ENCODE measurements at places on chromosomes 4 and X.

- DNase-seq: no peak
Observed at GRCh38 chr4:94068753-94069719, 138.6 kb upstream of the SMARCAD1 start.

DNA sequence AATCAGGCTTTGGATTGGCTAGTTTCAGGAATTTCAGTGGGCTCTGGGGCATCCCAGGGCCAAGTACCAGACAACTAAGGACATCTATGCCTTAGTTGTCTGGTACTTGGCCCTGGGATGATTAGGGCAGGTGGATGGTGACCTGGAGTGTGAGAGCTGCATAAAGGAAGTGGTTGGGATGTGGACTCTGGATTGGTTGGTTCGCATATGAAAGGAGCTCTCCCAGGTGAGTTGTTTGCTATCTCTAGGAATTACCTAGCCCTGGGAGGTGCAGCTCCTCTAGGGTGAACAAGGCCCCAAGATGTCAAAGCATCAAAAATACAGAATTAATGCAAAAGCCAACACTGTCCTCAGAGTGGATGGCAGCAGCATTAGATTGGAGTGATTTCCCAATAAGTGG is 109.6 kb downstream of the NHS start:
- no peak for DNase-seq

- DNase-seq: no peak
Observed at GRCh38 chr4:156158747-156159146, 205.1 kb upstream of the CTSO start.

GRCh38 chr4:82989575-82990429 is 20.8 kb downstream of the LIN54 start:
- DNase-seq: no peak

DNA sequence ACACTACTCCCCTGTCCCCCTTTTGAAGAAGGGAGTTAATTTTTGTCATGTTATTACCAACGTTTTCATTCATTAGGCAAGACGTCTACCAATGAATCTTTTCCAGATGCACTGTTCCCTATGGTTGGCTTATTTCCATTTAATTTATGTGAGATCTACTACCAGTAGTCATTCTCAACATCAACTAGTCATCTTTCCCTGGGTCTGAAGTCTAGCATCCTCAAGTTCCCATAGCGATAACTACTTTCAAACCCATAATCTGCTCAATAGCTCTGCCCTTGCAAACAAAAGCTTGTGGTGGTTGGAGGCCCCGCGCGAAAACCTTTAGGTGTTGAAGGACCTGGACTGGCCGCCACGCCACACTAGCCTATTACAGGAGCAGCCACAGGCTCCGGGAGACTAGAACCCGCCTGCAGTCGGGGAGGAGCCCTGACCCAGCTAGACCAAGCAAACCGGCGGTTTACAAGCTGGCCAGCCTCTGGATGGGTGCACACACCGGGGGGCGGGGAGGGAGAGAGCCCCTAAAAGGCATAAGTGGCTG is 746 bp downstream of the PPAT start:
- no peak for DNase-seq

DNA sequence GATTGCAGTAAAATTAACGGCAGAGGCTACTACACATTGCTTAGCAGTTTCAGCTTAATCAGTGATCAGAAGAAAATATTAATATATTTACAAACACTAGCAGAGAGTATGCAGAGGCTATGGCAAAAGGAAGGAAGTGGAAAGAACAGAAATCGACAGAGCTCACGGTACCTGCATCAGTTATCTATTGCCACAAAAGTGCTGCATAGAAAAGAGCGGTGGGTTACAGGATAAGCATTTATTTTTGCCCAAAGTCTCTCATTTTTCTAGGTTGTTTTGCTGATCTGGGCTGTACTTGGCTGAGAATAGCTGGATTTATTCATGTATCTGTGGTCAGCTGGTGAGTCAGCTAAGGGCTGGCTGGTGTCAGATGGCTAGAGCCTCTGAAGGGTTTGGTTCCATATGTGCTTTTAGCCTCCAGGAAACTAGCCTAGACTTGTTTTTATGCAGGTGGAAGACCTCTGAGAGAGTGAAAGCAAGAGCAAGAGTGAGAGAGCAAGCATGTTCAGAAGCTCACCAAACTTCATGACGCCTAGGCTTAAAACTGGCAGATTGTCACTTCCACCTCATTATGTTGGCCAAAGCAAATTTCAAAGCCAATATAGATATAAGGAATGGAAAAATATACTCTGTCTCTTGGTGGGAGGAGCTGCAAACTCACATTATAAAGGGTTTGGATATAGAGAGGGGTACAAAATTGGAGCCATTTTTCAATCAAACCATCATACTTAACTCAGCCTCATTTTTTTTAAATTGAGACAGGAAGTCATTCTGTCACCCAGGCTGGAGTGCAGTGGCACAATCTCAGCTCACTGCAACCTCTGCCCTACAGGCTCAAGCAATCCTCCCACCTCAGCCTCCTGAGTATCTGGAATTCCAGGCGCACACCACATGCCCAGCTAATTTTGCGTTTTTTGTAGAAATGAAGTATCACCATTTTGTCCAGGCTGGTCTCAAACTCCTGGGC is 153.2 kb upstream of the RPL34 start:
- no peak for DNase-seq

- DNase-seq: no peak
Observed at GRCh38 chr4:82680834-82681233, 117.8 kb downstream of the SCD5 start.

- DNase-seq: no peak
Observed at GRCh38 chrX:13050151-13050550, 5.7 kb upstream of the FAM9C start.

DNA sequence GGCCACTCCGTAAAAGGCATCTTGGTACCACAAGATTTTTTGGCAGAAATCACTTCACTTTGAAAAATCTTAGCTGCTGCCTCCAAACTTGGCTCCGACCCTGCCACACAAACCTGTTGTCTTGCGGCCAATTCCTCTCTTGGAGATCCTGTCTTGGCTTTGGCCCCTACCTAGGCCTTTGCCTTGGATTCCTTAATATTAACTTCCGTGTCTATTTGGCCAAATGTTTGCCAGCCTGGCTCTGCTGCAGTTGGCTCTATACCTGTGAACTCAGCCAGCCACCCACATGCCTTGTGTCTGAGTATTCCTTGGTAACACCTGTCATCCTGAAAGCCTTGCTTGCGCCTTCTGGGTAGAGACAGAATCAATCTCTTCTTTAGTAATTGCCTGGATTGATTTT is 12.5 kb downstream of the GRXCR1 start:
- DNase-seq: no peak

All from NCI-H748 treated with DMSO at 0.1 percent for 48 hours (cell line).